ENCODE measurements at places on chromosomes 7 and 10.

DNA sequence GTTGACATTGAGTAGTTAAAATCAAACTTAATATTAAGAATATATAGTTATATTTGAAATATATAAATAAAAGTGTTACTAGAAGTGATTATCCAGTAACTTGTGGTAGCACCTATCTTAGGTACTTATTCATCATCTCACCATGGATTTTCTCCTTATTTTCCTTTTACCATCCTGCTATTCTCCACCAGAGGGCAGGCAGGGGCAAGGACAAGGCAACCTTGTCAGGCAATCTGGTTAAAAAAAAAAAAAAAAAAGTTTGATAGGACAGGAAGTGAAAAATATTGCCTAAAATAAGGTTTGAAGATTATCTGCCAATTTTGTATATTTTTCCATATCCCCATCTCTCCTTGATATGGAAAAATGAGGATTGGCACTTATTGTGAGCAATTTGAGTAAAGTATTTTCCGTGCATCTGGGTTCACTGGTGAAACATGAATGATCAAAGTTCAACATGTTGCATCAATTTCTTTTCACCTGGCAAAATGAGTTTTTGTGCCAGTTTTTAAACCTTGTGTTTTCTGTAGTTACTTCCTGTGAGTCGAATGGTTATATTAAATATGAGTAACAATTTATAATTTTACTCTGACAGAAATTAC is 256.7 kb downstream of the AGMO start:
- no peak for DNase-seq

- no peak for DNase-seq
Measured at GRCh38 chr10:30791197-30791611, 161.7 kb upstream of the LYZL2 start.

GRCh38 chr7:28224172-28224571 is 43.6 kb upstream of the JAZF1 start:
- DNase-seq: no peak

GRCh38 chr7:32470871-32471270 is 19.3 kb downstream of the LSM5 start:
- DNase-seq: no peak

DNA sequence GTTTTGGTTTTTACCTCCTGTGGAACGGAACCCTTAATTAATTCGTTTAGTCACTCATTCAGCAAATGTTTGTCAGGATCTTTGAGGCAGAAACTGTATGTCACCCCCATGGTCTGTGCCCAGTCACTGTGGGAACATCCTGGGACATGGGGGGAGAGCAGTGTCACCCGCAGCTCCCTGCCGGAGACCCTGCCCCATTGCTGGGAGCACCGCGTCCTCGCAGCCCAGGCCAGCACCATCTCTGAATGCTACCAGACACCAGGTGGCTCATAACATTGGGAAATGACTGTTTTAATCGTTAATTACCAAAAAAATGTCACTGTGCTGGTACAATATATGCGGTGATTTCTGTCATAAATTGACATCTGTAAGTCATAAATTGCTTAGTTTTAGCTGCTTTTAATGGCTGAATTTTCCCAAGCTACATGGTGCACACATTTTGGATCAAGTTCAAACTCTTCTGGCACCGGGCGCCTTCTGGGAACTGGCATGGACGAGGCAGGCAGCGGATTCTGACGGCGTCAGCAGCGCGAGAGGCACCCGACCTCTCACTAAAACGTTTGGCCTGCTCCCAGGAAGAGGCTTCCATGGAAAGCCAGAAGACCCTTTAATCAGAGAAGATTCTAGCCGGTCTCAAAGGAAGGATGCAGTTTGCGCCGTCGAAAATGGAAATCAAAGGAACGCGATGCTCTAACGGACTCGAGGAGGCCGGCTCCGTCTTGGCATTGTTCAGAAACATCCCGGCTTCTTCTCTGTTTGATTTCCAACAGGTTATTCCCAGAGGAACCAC is 184.2 kb downstream of the ADARB2 start:
- no peak for DNase-seq

GRCh38 chr10:68166871-68167585 is 57.7 kb downstream of the MYPN start:
- DNase-seq: no peak

DNA sequence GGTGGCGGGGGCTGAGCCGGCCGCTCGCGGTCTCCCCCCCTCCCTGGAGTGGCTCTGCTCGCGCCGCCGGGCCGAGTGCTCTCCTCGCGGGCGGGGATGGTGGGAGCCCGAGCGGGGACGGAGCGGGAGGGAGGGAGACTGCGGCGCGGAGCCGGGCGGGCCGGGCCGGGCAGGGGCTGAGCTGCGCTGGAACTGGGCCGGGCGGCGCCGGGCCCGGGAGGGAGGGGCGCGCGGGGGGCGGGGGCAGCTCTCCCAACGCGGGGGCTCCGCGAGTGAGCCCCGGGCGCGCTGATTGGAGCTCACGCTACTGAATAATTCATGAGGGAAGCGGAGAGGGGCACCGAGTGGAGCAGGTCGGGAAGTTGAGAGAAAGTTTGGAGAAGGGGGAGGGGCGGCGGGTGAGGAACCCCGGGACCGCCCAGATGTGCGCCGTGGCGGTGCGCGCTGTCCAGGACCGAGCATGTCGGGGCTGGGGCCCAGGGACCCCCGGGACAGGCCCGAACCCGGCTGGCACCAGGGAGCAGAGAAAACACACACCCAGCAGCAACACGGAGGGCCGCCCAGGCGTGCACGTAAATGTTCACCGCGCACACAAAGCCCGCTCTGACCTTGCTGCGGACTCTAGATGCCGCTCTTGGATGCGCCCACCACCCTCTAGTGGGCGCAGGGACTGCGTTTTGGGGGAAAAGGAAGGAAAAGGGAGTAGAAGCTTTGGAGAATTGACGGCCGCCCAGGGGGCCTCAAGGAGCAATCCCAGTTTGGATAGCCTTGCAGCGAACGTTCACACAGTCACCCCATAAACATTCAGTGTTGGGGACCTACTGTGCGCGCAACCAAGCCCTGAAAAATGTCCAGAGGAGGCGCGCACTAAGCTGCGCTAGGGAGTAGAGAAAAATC is at the start of gene EPHB4:
TSS of gene EPHB4 (minus strand) at position 194 of the 897 bp plus-strand sequence. CDS start 493 bp downstream, outside the sequence.
- DNase-seq: no peak

DNA sequence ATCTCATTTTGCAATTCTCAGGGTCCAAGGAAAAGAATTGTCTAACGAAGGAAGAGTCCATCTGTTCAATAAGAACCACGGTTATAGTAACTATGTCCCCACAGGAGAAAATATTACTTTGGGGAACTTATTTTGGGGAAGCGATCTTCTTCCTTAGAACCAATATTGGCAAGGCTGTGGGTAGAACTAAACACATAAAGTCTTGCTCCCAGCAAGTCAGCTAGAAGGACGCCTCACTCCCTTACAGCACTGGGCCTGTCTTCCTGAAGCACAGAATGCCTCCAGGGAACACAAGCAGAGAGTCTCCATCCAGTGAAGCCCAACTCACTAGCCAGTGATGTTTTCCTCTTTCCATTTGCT is 30.2 kb downstream of the C10orf71 start:
- no peak for DNase-seq

GRCh38 chr10:90738885-90739284 is 119.0 kb downstream of the HTR7 start:
- DNase-seq: no peak

DNA sequence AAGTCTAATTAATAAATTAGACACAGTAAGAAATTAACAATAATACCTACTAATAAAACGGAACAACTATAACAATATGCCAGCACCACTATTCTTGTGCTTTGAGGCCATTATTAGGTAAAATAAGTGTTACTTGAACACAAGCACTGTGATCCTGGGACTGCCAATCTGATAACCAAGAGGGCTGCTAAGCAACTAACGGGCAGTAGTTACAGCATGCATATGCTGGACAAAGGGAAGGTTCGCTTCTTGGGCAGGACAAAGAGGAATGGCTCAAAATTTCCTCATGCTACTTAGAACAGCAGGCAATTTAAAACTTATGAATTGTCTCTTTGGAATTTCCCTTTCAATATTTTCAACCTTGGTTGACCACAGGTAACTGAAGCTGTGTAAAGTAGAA is 718.6 kb downstream of the SORCS3 start:
- DNase-seq: no peak

GRCh38 chr10:103394180-103394579 is 2.1 kb downstream of the ATP5MK start:
- no peak for DNase-seq

DNA sequence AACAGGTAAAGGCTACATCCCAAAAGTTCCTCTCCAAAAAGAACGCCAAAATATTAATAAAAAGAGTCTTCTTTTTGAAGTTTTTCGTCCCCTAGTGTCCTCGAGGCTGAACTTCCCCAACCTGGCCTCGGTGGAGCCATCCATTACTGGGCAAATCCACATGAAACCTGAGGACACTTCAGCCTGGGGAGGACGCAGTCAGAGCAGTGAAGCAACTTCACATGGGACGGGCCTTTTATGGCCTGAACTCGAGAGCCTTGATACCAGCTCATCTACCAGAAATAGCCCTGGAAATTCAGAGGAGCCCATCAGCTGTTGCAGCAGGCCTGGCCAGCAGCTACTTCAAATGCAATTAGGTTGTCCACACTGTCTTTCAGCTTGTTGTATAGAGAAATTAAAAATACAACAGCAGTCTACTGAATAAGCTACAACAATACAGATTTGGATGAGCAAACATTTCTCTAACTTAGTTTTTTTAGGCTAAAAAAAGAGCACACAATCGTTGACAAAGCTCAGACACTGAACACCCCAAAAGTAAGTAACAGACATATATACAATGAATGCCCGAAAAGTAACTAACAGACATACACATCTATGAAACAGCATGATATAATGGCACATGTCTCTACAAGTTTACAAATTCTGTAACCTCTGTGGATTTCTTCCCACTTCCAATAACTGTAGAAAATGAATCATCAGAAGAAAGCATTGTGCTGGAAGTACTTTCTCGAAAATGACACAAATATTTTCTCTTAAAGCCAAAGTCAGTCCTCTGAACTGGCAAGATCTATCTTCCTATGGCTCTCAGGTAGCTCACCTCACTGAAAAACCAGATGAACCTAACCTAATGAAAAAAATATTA is at the start of gene SVIL:
TSS of gene SVIL (minus strand) at position 208 of the 862 bp plus-strand sequence. CDS start 79,913 bp downstream, outside the sequence.
- no peak for DNase-seq

DNA sequence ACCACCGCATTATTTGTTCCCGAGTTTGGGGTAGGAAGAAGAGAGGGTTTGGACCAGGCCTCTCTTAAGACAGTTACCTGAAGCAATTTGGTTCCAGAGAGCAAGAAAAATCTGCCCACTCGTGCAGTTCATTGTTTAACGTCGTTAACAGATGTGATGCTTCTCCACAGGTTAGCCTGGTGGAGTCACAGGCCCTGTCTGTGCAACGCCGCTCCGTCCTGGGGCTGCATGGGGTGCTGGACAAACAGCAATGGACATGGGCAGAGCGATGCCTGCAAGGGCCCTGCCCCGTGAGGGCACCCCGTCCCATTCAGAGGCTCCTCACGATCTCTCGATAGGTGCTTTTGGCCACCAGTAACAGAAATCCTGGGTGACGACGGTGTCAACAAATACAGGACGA is 9.7 kb downstream of the FOXL3 start:
- DNase-seq: no peak

DNA sequence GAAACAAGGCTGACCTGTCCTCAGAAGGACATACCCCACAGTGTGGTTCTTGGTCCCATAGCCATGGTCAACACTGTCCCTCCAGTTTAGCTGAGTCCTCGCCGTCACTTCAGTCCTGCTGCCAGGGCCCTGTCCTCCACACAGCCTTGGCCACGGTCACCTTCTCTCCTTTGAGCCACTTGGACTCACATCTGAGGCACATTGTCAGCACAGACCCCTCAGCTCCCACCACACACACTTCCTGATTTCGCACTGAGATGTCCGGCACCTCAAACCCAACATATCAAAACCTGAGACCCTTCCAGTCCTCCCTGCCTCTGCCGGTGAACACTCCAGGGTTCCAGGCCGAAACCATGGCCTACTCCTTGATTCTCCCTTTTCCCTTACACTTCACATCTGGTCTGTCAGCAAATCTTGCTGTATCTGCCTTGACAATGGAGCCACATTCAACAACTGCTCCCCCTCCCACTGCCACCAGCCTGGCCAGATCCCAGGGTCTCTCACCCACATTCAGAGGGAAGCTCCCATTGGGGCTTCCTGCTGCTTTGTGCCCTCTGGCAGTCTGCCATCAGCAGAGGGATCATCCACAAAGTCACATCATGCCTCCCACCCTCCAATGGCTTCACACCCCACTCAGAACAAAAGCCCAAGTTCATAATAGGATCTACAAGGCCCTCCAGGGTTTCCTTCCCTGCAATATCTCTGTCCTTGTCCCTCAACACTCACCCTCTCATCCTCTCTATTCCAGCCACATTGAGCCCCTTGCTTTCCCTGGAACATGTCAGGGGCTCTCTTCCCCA is 219.6 kb upstream of the SHH start:
- no peak for DNase-seq

DNA sequence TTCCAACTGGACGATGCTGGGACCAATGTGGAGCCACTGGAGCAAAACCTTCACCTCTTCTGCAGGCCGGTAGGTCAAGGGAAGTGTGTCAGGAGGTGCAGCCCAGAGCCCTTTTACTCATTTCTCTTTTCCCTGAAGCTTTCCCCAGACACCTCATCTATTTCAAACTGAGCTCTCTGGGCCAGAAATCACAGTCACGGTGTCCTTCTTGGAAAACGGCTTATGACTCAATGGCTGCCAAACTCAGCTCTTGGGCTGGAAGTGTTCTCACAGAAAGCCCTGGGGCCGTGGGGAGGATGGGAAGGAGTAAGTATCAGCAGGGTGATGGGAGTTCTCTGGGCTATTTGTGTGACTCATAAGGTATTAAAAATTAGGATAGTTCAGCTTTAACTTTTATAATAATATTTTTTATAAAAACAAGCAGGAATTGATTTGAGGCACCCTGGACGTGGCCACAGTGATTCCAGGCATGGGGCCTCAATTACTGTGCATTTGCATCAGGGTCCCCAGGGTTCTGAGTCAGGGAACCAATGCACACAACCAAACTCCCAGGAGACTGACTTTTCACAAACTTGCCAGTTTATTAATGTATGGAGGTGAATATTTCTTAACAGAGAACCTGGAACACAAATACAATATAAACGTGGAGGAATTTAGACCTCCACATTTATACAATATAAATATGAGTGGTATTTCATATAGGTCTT is 187.4 kb upstream of the TMEM72 start:
- DNase-seq: no peak

GRCh38 chr7:27203964-27204594 is 4.2 kb upstream of the HOXA13 start:
- no peak for DNase-seq

GRCh38 chr7:18597754-18598153 is 102.2 kb downstream of the HDAC9 start:
- DNase-seq: no peak

DNA sequence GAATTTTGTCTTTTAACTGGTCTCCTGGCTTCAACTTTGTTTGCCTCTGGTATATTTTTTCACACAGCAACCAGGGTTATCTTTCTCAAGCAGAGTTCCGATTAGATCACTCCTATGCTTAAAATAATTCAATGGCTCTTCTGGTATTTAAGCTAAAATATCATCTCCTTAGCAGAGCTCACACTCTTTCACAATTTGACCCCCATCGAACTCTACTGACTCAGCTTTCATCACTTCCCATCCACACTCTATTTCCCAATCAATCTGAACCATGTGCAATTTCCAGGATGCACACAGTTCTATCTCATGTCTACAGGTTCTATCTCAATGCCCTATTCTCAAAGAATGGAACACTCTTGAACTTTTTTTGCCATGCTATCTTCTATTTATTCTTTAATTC is 809.5 kb downstream of the GRID1 start:
- DNase-seq: no peak
